ENCODE measurements at places on chromosomes 1 and 21.

DNA sequence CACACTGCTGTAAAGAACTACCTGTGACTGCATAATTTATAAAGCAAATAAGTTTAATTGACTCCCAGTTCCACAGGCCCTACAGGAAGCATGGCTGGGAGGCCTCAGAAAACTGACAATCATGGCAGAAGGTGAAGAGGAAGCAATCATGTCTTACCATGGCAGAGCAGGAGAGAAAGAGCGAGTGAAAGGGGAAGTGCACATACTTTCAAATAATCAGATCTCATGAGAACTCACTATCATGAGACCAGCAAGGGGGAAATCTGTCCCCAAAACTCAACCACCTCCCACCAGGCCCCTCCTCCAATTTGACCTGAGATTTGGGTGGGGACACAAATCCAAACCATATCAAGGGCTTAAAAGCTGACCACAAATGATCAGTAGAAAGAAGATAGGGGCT lies 493.2 kb downstream of the PTPRC start:
- DNase-seq, result no peak

DNA sequence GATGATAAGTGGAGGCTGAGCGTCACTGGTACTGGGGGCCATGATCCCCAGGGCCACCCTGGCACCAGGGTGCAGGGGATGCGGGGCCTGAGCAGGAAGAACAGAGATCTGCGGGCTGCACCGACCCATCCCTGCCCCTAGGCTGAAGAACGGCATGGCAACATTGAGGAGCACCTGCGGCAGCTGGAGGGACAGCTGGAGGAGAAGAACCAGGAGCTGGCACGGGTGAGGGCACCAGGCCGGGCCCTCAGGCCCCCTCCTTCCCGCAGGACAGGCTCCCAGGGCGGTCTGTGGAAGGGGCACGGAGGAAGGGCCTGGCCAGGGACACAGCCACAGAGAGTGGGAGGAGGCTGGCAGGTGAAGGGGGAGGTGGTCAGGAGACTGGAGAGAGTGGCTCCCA lies 21.8 kb downstream of the PPFIA4 start:
- no peak for DNase-seq

GRCh38 chr1:173768206-173768605 lies 53.4 kb downstream of the KLHL20 start:
- DNase-seq, result no peak

GRCh38 chr1:17569200-17570139 lies 30.0 kb downstream of the ARHGEF10L start:
- DNase-seq, result no peak

DNA sequence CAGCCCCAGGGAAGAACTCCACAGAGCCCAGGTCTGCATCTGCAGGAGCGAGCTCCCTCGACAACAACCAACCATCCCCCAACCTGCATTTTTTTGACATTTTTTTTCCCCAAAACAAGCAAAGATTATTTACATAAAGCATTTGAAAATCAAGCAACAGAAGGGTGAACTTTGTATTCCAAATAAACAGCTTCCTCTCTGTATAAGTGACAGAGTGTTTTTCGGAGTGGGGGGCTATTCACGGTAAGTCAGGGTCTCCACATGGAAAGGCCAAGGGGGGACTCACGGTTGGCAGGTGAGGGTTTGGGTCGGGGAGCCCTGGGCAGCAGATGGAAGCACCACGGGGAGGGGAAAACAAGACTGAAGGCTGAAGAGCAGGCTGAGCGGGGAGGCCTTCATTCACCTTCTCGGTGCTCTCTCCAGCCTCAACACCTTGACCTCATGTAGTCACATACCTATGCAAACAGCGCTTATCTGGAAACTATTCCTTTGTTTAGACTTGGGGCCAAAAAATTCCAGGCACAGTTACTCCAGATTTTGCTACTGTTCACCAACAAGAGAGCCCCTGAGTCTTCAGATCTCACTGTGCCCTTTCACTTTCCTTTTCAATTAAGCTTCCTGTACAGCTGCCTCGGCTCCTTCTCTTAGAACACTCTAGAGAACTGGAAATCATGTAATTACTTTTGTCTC lies 27.6 kb downstream of the C2CD2 start:
- DNase-seq, result no peak

DNA sequence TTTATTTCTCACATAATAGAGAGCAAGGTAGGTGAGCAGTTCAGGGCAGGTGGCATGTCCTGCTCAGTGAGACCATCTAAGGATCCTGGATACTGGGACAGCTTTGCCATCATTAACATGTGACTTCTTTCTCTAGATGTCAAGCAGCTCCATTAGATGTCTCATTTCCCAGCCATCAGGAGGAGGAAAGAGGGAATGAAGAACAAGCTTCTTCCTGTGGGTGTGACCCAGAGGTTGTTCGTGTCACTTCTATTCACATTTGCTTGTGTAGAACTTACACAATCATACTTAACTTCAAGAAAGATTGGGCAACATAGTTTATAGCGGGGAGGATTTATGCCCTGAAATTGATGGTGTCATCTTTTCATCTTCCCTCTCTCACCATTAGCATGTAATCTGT lies 169.2 kb upstream of the B3GALT2 start:
- no peak for DNase-seq

DNA sequence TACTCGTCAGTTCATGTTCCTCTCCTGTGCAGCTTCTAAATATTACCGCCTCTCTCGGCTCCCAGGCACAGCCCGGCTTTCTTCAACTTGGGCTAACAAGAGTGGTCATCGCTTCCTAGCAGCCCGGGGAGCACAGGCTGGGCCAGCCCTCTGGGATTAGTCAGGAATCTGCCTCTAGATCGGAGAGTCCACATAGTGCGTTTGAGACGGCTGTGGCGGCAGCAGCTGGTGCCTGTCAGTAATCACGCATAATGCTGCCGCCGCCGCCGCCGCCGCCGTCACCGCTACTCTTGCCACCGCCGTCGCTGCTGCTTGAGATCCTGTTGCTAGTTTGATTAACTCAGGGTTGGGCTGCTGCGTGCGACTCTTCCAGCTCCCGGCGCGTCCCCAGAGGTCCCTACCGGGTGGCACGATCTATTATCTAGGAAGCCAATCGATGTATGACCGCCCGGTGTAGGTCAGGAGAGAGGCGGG lies at the start of gene RXRG:
RXRG (minus strand) TSS at position 230 of the 474 bp plus-strand sequence. CDS start 233 bp downstream, outside the sequence.
- DNase-seq, result no peak

DNA sequence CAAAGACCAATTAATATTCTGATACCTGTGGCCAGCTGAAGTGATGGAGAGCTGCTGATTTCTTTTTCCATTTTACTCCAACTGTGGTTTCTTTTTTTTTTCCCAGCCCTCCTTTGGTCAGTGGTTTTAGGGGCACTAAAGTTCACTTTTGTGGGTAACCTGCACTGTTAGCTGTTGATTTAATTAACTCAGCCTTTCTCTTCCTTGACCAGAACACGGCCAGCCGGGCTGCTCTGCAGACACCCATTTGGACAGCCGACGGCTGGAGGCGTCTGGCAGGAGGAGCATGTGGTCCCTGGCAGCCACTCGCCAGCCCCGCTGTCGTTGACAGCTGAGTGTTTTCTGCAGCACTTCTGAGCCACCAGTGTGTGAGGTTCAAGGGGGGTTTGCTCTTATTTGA lies 136.2 kb upstream of the RUNX3 start:
- DNase-seq, result no peak

- no peak for DNase-seq
These were observed 13.0 kb upstream of the PLPPR5 start for GRCh38 chr1:99017655-99018054.

GRCh38 chr1:15849775-15850324 lies 2.3 kb downstream of the SPEN start:
- peak; percentile 33 for DNase-seq

- DNase-seq, result no peak
These were observed 117.4 kb upstream of the PAXBP1 start for GRCh38 chr21:32888971-32889370.

GRCh38 chr1:90074137-90074536 lies 79.2 kb downstream of the ZNF326 start:
- DNase-seq, result no peak

DNA sequence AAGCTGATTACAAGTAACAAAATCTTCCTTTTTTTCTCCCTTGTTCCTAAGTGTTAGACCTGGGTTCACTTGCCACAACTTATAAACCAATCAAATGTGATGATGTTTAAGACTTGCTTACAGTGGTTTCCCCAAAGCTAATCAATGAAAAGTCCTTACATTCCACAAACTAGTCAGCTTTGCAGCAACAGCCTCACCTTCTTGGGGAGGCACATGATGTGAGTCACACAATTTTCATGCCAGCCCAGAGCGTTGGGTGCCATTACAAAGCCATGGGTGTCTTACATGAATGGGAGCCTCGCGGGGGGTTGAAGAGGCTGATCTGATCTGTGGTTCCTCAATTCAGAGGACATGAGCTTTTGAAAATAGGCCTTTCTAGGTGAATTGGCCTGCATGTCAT lies 91.6 kb upstream of the UBE2U start:
- no peak for DNase-seq

GRCh38 chr21:36126208-36126565 lies 8.7 kb upstream of the CBR3 start:
- no peak for DNase-seq

DNA sequence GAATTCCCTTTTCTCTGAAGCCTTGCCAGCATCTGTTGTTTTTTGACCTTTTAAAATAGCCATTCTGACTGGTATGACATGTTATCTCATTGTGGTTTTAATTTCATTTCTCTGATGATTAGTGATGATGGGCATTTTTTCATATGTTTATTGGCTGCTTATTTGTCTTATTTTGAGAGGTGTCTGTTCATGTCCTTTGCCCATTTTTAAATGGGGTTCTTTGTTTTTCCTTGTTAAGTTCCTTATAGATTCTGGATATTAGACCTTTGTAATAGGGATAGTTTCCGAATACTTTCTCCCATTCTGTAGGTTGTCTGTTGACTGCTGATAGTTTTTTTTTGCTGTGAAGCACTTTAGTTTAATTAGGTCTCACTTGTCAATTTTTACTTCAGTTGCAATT lies 54.0 kb upstream of the C1orf185 start:
- DNase-seq, result no peak

DNA sequence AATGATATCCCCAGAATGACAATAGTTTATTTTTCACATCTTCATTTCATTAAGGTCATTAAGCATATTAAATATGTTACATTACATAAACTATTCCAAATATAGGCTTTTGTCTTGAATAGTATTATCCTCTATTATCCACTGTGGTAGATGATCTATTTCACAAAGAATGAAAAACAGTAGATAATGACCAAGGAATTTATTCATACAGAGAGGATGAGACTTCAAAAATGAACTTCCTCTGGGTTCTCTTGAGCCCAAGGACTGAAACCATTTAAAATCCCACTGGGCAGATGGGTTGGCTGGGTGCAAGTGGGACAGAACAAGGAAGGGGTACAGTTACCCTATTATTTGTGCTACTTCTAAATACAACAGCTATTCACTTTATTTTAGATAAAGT lies 33.0 kb downstream of the PTPN14 start:
- no peak for DNase-seq

DNA sequence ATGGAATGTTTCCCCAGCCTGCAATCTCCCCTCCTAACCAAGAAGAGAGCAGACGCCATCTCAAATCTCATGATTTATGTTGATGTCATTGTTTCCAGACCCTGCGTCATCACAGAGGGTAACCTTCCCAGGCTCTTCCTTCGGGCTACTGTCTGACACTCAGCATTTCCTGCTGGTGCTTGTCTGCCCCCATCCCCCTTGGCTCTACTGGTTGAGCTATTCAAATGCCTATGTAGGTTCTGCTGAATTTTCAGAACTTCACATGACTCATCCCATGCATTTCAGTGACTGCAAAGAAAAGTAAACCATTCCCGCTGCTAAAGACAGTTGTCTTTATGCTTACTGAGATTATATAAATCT lies 24.8 kb upstream of the ITPKB start:
- peak; percentile 87 for DNase-seq

- DNase-seq, result no peak
These were observed 77.1 kb upstream of the KCTD3 start for GRCh38 chr1:215489771-215490565.

DNA sequence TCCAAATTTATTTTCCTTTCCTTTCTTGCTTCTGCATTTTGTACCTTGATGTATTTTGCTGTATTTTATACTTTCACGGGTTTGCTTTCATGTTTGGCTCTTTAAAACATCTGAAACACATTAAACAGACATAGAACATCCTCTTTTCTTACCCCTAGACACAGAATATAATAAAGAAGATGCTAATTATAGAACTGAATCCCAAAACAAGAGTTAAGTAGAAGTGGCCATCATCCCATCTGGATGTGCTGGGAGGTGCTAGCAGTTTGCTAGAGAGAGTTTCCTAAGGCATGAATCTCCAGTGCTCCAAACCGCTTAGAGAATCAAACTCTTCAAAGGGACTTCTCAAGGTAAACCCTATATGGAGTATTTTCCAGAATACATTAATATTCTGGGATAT lies 53.9 kb upstream of the GNG12 start:
- no peak for DNase-seq

DNA sequence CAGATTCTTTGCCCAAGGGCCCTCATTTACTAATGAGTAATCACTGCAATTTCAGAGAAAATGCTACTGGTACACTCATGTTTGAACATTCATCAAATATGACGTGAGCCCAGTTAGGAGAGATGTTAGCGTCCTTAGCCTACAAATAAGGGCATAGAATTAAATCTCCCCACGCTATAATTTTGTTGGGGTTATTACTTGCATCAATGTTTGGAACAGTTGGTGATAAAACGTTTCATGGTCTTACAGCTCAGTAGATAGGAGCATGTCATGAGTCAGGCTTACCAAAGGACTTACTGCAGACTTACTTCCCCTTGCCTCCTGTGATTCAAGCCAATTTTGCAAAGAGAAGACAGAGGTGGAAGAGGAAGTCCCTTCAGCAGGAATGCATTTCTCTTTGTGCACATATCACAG lies 304.0 kb downstream of the KIF26B start:
- DNase-seq, result no peak

DNA sequence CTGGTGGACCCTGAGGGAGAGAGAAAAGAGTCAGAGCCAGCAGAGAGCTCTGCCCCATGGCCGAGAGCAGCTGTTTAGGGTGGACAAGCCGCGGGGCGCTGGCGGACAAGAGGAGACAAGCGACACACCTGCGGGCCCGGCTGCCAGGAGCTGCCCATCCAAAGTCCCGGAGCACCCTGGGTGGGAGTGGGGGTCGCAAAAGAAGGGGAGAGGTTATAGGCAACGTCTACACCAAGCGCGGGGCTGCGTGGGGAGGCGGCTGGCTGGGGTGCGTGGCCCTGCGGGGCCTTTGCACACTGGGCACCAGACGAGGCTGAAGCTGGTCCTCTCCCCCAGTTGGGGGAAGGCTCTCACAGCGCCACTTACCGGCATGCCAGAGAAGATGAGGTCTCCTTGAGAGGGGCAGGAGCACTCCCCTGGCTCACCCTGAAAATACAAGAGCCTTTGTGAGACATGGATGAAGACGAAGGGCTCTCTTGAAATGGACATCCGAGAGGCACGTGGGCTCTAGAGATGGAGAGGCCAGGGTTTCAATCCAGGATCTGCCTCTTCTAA lies 24.1 kb downstream of the COL16A1 start:
- no peak for DNase-seq

- no peak for DNase-seq
These were observed 103.8 kb downstream of the PCBP3 start for GRCh38 chr21:45747233-45747766.

- no peak for DNase-seq
These were observed 244.7 kb downstream of the SIPA1L2 start for GRCh38 chr1:232385221-232385620.
